Activated naive CD4-positive, alpha-beta T cell treated with Interleukin-2 at 50 U/mL for 16 hours (primary cell): ENCODE measurements at places on chromosomes 13 and 19.
A peak's percentile ranks its signal among the peaks of the same experiment; 100 is the strongest.

- no peak for DNase-seq
These were observed 106.4 kb downstream of the ZNF486 start for GRCh38 chr19:20273376-20273775.

DNA sequence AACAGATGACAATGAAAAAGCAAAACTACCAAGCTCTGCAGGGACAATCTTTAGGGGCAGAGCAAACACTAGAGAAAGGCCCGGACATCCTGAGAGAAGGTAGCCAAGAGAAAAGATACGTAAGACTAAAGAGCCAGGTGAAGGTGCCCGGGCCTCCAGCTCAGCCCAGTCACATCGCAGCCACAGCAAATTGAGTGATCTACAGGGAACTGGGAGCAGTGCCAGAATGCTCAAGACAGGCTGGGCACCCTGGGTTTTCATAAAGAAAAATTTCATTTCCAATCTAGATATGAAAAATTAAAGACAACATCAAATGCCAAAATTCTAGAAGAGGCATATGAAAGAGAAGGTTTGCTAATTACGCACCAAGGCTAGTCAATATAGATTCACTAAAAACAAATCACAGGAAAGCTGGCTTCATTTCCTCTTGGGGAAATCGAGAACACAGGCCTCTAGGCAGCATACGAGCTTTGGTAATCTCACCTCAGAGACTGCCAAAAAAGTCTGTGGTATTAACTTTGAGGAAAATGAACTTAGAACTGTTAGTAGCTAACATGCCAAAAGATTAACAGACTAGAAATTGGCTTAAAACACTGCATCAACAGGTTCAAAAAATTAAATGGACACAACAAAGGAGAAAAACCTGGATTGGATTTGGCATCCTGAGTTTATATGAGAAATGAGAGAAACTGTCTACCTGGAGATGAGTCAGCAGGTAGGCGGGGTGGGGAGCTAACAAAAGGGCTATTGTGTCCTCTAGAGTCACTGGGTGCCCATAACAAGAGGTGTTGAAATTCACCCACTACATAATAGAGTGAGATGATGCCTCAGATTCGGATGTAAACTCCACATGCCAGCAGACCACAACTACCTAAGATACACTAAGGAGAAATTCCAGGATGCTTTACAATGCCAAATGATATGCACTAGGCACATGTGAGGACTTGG lies 6.6 kb downstream of the ANKRD10 start:
- DNase-seq: no peak

- DNase-seq: no peak
These were observed 3.2 kb downstream of the ARHGAP35 start for GRCh38 chr19:46863818-46864629.

GRCh38 chr13:38417727-38418126 lies 68.1 kb downstream of the UFM1 start:
- no peak for DNase-seq

DNA sequence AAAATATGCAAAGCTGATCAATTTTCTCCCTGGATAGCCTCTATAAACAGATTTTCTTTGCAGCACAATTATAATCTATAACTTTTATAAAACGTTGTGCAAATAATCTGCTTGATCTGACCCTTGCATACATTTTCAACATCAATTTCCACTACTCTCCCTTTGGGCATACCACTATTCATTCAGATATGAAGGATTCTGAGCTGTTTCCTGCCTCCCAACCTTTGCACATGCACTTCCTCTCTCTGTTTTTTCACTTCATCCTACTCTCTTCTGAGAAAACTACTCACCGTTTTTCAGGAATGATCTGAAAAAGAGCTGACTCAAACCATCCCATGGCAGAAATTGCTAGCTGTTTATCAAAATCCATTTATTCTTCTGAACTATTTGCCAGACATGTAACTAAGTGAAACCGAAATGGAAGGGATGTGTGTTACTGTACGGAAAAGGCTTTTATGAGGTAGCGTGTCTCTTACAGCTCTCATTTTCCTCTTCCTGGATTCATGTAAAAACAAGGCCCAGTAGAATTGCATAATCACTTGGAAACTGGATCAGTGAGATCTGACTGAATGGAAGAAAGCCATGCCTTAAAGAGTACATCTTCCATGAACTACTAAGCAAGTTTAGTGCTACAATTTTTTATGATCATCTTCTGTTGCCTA lies 1447.3 kb upstream of the MIR17HG start:
- no peak for DNase-seq

- no peak for DNase-seq
These were observed 14.9 kb downstream of the ZIC2 start for GRCh38 chr13:99996381-99996973.

DNA sequence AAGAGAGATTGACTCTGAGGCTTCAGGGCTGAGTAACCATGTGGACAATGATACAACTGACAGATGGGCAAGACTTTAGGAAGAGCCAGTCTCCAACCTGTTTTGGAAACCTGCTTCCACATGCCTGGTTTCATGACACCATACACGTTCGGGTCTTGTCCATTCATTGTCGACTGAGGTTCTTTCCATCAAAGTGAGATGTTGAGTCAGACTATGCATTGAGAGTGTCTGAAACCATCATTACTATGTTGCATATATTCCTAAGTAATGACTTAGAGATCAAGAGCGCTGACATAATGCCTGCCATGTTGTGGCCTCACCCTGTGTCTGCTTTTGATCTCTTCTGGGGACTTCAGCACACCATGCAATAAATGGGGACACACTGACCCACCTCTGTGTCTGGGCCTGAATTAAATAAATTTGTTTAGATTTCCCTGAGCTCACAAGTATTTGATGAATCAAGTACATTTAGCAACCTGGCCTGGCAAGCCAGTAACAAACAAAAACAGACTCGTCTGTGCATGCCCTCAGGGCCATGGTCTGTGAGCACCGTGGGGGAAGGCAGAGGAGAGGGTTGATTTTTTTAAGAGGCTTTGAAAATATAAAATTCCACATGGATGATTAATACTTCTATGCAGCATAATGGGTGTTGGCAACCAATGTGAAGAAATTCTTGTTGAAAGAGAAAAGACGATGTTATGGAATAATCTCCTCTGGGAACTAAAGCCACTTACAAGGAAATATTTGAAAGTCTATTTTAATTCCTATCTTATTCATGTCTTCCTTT lies 49.9 kb upstream of the UBAC2 start:
- DNase-seq: no peak

GRCh38 chr19:41595258-41595889 lies 19.4 kb downstream of the CEACAM21 start:
- peak; percentile 73 for DNase-seq

- DNase-seq: no peak
These were observed 16.8 kb downstream of the TM6SF2 start for GRCh38 chr19:19256072-19256969.

DNA sequence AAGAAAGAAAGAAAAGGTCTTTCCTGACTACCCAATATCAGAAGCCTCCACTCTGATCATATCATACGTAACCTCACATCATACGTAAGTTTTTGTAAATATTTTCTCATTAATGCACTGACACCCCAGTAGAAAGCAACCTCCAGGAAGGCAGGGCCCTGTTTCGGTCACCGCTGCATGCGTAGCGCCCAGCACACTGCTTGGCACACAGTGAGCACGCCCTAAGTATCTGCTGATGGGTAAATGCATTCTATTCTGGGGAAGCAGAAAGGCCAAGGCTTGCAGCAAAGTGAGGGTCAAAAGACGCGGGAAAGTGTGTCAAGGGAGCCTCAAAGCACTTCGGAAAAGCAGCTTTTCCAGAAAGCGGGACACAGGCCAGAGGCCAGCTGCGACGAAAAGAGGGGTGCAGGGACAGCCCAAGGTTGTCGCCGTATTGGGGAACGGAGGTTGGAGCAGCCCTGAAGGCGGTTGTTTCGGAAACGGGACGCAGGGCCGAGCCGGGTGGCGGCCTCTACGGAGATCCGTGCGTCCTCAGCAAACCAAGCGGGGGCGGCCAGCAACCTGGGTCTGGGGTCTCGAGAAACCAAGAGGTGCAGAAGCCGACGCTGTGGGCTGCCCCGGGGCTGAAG lies 463 bp downstream of the SUGP1 start:
- DNase-seq: no peak

GRCh38 chr13:72696579-72696978 lies 30.9 kb downstream of the MZT1 start:
- DNase-seq: no peak

- no peak for DNase-seq
These were observed 30.7 kb upstream of the ASF1B start for GRCh38 chr19:14166999-14167575.

GRCh38 chr13:99376924-99377323 lies 69.7 kb upstream of the GPR183 start:
- no peak for DNase-seq

DNA sequence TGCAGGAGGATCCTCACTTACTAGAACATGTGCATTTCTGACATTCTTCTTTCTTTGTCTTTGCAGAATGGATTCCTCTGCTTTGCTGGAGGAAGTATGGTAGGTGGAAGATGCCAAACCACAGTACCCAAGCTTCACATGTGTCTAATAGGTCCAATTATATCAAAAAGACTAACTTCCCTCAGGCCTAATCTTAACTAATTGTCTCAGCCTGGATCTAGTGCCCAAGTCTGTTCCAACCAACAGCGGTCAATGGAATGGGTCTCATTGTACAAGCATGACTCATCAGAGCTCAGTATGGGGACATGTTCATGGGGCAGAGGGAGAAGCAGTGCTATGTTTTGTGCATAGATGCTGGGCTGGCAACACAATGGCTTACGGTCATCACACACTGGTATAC lies 81.6 kb upstream of the CSNK1A1L start:
- no peak for DNase-seq

- DNase-seq: no peak
These were observed 31.6 kb downstream of the ATP11A start for GRCh38 chr13:112721198-112722104.

GRCh38 chr19:36377541-36378178 lies 1.3 kb downstream of the ZFP14 start:
- DNase-seq: no peak

GRCh38 chr13:43838909-43839308 lies 40.6 kb downstream of the CCDC122 start:
- DNase-seq: no peak

GRCh38 chr13:82058364-82058763 lies 1717.4 kb upstream of the SPRY2 start:
- DNase-seq: no peak

DNA sequence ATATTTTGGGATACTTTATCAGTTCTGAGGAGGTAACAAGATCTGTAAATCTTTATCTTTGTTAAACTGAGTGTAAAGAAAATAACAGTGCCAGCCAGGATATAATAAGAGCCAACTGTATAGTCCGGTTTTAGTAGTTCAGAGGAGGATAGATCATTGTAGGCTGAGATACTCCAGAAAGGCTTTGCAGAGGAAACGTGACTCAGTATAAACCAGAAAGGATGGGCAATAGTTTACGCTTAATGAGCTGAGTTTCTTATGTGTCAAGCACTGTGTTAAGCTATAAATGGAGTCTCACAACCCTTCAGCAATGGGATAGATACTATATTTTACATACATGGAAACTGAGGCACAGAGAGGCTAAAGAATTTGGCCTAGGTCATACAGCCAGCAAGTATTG lies 3.8 kb downstream of the RFXAP start:
- no peak for DNase-seq

GRCh38 chr13:59345311-59345710 lies 818.4 kb downstream of the DIAPH3 start:
- DNase-seq: no peak

- no peak for DNase-seq
These were observed 5.4 kb downstream of the KCTD4 start for GRCh38 chr13:45195421-45195820.

- DNase-seq: no peak
These were observed 188.2 kb upstream of the RNF113B start for GRCh38 chr13:98365302-98365701.

GRCh38 chr13:91368676-91369440 lies 21.4 kb downstream of the MIR17HG start:
- no peak for DNase-seq

DNA sequence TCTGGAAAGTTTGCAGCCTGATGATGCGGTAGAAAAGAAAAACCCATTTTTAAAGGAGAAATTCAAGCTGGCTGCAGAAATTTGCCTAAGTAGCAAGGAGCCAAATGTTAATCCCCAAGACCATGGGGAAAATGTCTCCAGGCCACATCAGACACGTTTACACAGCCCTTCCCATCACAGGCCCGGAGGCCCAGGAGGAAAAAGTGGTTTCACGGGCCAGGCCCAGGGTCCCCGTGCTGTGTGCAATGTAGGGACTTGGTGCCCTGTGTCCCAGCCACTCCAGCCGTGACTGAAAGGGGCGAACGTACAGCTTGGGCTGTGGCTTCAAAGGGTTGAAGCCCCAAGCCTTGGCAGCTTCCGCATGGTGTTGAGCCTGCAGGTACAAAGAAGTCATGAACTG lies 35.9 kb downstream of the ZNF627 start:
- DNase-seq: no peak

GRCh38 chr19:9309974-9310446 lies 372 bp upstream of the ZNF699 start:
- no peak for DNase-seq

DNA sequence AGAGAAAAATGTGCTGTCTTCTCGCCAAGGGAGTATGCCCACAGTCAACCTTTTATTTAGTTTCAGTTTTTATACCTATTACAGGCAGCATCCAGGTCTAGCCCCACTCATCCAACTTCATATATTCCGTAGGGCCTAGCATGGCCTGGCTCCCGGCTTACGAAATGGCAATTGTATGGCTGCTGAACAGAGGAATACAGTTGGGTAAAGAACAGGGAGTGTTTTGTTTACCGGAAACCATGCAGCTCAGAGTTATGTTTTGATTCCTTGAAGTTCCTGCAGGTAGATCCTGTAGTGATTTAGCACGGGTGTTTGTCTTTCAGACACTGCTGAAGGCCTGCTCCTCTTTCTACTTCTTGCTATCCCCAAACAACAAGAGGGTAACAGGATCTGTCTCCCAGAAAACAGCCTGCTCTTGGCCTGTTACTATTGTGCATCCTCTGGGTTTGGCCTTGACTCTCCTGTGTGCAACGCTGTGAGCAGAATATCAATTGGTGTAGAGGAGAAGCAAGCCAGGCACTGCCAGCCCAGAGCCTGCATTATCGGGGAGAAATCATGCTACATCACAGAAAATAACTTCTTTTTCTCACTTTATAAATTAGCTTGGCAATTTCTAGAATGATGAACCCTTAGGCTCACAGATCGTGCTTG lies 32.4 kb downstream of the OLFM4 start:
- no peak for DNase-seq

GRCh38 chr19:10289836-10290356 lies at the start of gene ICAM5:
Gene ICAM5, plus strand, starts transcription at chr19:10289952. Its CDS starts 92 bp downstream, at chr19:10290044.
- DNase-seq: peak; percentile 58

GRCh38 chr13:24684600-24684998 lies 4.4 kb downstream of the ATP12A start:
- DNase-seq: peak; percentile 24

DNA sequence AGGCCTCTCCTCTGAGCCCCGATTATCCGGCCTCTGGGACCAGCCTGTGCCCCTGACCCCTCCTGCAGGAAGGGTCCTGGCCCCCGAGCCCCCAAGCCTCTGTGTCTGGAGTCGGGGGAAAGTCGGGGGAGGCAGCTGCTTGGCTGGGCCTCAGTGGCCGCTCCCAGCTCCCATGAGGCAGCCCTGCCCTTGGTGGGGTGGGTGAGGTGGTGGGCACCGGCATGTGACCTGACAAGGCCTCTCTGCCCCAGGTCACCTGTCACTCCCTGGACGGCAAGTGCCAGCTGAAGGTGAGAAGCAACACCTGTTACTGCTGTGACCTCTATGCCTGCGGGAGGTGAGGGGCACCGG lies 41.5 kb downstream of the TMEM255B start:
- DNase-seq: no peak

- DNase-seq: no peak
These were observed 49.5 kb downstream of the C13orf46 start for GRCh38 chr13:113924184-113924901.
